ENCODE measurements at places on chromosomes 4 and X.

DNA sequence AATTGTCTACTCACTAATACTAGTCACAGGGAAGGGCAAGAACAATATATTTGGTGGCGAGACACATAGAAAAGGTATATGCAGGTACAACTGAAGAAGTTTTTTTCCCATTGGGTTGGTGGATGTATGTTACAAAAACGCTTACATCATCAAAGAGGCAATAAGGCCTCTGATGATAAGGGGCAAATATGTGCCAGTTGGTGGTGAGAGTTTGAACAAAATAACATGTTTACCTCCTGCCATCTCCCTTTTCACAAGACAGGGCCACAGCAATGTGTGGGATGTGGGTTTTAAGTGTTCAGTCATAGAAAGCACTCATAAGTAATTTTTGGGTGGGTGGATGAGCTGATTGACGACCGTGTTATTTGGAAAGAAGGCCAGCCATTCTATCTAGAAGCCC, 41.7 kb downstream of the PAGE2 start:
- no peak for DNase-seq

DNA sequence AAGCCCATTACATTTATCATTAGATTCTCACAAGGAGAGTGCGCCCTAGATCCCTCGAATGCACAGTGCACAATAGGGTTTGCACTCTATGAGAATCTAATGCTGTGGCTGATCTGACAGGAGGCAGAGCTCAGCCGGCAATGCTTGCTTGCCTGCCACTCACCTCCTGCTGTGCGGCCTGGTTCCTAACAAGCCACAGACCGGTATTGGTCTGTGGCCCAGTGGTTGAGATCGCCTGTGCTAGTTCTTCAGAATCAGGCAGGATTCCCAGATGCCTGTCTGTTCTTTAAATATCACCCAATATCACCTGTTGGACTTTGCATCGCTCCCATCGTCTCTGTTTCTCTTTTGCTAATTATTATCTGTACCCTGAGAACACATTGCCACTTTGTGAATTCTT, 14.0 kb downstream of the DSPP start:
- DNase-seq, result no peak

- DNase-seq, result no peak
These were observed 97.2 kb upstream of the STS start for GRCh38 chrX:7050271-7050670.

DNA sequence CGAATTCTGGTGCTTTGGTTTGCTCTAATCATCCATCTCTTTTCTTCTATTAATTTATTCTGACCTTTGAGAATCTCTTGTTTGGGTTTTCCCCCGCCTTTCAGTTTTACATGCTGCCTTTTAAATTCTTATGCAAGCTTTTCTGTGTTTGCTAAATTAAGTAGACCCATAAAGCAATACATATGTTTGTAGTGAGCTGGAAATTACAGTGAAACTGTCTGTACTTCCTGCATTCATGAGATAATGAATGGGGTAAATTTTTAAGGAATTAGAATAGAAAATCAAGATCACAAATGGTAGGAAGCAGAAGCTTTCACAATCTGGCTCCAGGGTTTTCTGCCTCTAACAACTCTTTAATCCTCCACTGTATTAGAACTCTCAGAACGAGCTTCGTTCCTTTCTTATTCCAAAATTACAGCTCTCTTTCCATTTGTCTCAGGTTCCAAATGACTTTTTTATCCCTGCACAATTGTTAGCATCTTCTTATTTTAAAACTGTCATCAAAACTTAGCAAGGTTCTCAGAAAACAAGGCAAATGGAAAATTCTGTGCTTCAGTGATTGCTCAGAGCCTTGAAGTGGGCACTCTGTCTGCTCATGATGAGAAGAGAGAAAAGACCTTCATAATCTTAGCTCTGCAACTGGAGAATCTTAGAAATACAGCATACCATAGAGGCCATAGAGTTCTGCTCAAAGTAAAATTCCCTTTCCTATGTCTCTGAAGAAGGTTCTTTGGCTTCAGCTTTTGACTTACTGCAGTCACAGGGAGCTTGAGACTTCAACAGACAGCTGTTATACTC, 108.2 kb downstream of the EGF start:
- no peak for DNase-seq

DNA sequence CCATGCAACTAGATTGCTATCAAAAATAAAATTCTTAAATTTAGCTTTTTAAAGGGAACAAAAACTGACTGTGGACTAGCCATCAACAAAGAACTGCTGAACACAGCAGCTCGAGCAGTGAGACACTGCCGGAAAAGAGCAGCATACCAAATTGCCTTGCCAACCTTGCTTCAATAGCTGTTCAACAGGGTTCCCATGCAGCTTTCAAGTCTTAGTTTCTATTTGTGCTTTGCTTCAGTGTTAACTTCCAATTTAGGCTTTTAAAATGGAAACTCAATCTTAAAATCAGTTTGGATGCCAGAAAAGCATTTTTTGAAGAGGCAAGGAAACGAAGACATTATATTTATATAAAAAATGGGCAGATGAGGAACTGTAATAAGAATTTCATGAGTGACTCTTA, 463.4 kb upstream of the MAGEB18 start:
- no peak for DNase-seq

- no peak for DNase-seq
These were observed 99.6 kb upstream of the CCSER1 start for GRCh38 chr4:90027565-90027964.

DNA sequence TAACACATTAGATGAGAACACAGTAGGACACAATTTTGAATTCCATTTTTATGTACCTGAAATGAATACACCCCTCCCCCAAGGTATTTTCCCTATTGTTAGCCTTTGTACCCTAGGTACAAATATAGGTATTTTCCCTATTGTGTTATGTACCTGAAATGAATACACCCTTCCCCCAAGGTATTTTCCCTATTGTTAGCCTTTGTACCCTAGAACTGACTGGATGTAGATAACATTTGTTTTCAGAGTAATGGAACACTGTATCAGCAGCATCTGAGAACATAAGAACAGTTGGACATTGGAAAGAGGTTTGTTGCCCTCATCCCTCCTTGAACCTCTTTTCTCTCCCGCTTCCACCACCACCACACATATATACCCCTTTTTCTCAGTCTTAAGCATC, 37.6 kb downstream of the YIPF6 start:
- no peak for DNase-seq

DNA sequence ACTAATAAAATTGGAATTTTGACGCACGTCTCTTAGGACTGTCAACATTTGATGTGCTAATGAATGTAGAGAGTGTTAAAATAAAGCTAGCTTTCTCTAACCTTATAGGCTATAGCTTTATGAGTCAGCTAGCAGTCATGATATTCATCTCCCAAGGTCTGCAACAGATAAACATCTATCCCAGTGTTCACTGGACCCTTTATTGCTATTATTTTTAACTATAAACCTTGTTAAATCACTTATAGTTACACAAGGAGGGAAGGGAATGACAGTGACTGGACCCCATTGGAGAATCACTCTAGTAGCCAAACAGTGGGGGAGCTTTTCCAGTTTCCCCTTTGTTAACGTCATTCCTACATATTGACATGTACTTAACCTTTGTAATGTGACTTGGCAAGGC, 67.9 kb upstream of the SHISA3 start:
- no peak for DNase-seq

DNA sequence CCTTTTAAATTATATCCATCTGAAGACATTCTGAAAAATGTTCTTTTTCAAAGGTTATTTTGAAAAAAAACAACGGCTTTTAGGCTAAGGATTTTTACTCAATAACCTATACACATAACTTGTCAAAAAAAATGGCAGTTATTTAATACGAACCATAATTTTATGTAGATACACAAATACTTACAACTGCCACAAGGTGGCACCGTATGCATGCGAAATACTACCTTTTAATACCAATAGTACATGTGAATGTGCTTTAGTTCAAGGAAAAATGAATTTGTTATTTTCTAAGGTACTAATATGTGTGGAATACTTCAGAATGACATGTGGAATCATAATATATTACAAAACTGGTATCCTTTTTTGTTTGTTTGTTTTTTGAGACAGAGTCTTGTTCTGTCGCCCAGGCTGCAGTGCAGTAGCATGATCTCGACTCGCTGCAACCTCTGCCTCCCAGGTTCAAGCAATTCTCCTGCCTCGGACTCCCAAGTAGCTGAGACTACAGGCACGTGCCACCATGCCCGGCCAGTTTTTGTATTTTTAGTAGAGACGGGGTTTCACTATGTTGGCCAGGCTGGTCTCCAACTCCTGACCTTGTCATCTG, 4.6 kb upstream of the MAD2L1 start:
- DNase-seq, result peak; percentile 34

DNA sequence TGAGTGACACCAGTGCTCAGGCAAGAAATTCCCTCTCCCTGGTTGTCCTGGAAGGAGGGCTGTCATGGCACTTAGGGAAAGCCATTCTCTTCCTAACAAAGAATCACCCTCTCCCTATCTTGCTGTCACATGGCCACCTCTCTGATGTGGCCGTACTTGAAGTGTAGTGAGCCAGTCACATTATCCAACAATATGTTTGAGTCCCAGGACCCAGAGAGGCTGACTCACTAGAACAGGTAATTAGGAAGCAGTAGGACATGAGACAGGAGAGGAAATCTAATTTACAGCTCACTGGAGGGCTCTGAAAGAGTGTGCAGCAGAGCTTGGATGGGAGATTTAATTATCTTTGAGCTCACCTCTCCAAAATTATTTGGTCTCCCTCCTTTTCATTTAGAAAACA, 299.1 kb downstream of the ARHGAP24 start:
- no peak for DNase-seq

- no peak for DNase-seq
These were observed 871.2 kb upstream of the TENM3 start for GRCh38 chr4:181372014-181372413.

- no peak for DNase-seq
These were observed 944.7 kb upstream of the NDST4 start for GRCh38 chr4:116058129-116058528.
